ENCODE measurements at places on chromosomes 2 and 18.

GRCh38 chr2:53312721-53313120 lies 454.9 kb upstream of the CHAC2 start:
- no peak for DNase-seq

- no peak for DNase-seq
Measured at GRCh38 chr18:55268151-55268601, 308.9 kb upstream of the CCDC68 start.

DNA sequence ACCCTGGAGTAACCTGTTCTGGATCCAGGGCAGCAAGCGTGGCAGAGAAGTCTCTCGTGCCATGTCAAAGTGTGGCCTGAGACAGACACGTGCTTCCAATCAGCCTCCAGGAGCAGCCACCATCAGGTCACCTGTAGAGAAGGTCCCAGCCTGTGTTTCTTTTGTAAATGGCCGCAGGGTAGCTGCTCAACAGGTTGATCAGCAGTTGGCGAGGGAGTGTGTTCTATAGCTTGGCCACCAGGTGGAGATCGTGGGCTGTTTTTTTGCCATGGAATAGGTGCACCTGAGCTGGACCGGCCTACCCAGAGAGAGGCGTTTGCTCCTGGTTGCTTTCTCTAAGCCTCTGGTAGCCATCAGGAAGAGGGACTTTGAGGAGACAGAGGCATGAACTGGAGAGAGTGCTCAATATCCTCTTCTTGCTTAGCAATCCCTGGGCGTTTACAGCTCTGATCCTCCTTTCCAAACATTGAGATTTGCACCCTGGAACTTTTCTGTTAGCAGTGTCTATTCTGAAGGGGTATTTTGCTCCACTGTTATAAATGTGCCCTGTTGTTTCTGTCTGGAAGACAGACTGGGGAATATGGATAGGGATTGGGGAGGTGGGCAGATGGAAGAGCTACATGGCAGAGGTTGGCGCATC lies 34.2 kb upstream of the EN1 start:
- DNase-seq = peak; percentile 79

DNA sequence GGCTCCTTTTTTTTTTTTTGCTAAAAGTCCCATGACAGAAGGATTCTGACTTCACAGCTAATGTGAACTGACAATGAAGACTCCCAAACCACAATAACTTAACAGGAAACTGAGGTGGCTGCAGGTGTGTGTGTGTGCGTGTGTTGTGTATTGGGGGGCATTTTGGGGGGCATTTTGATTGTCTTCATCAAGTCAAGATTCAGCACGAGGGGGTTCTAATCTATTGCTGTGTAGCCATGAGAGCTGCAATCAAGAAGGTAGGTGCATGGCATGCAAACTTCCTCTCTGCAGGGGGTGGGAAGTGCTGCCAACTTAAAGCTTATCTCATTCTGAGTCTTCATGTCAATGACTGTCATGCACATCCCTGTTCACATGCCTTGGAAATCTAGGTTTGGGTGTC lies 25.2 kb downstream of the SPRED2 start:
- no peak for DNase-seq

DNA sequence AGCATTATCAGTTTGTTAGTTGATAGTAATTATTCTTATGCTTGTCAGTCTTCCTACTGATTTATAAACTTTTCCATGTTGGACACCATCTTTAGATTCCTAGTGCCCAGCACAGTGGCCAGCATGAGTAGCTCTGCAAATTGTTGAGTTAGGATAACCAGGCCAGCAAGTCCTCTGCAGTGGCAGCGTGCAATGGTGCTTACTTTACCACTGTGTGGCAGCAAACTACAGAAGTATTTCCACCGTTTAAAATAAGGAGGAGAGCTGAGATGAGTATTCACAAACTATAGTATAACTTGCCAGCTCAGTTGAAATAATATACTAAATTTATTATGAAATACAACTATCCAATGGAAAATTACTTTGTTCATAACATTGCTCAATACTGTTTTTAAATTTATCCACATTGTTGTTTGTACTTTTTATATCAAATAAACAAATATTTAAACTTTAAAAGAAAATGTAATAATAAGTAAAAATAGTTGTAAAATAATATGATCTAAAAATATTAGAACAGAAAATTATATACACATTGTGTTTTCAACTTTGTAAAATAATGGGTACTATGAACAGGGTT lies 9.3 kb upstream of the THADA start:
- DNase-seq = no peak

- no peak for DNase-seq
Measured at GRCh38 chr2:219406861-219407230, 11.3 kb upstream of the DES start.

DNA sequence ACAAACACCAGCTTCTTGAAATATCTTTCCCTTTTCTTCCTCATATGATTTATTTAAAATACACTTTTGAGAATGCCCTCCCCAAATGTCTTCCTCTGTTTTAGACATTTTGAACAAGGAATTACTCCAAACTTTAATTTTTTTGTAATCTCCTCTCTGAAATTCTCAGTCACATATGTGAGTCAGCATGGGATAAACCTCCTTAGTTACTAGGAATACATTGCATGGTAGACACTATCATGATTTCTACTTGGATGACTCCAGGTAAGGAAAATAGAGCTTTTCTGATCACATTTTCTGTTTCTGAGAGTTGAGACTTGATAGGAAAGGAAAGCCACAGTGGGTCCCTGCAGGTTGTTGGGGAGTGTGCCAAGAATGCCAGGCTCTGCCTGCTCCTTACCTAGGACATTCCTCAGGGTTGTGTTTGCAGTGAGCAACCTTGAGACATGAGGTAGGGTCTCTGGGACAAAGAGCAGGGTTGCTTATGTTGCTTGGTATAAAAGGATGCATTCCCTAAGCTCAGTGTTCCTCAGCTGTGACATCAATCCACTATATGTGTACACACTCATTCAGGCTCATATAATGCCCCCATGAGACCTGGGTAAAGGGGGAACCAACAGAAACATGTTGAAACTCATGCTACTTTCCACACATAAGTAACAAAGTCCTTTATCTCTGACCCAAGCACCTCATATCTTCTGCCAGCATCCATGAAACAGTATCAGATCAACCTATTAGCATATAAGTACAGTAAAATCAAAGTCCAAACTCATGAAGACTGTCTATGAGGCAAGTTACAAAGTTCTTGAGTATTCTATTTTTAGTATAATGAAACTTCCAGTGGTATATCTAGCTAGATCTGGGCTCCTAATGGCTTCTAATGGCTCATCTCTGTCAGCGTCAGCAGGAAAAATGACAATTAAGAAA lies 112.8 kb upstream of the SCN1A start:
- DNase-seq = no peak

GRCh38 chr2:98869870-98870269 lies 66.2 kb downstream of the CRACDL start:
- DNase-seq = no peak

GRCh38 chr2:28276807-28277206 lies 115.9 kb upstream of the FOSL2 start:
- no peak for DNase-seq

GRCh38 chr18:30679285-30679930 lies 363.1 kb downstream of the DSC3 start:
- DNase-seq = no peak

GRCh38 chr2:3168230-3168891 lies 209.3 kb downstream of the EIPR1 start:
- DNase-seq = no peak

GRCh38 chr2:133331436-133331835 lies 236.8 kb downstream of the NCKAP5 start:
- no peak for DNase-seq

DNA sequence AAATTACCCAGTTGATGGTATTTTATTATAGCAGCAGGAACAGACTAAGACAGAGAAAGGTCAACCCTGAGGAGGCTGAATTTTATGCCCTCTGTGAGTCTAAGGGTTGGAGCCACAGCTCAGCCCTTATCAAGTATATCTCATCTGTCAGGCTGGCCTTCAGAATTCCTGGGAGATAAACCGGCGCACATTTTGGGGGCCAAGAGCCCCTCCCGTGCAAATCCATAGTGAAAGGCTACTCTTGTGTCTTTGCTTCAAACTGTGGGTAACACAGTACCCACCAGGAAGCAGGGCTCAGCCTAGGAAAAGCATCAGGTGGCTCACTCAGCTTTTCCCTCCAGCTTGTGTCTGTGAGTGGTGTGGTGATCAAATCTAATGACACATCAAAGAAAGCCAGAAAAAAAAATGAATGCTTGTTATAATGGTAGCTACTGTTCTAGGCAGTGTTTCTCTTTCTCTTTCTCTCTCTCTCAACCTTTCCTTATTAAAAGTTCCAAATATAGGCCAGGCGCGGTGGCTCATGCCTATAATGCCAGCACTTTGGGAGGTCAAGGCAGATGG lies 25.0 kb upstream of the ASXL2 start:
- no peak for DNase-seq

DNA sequence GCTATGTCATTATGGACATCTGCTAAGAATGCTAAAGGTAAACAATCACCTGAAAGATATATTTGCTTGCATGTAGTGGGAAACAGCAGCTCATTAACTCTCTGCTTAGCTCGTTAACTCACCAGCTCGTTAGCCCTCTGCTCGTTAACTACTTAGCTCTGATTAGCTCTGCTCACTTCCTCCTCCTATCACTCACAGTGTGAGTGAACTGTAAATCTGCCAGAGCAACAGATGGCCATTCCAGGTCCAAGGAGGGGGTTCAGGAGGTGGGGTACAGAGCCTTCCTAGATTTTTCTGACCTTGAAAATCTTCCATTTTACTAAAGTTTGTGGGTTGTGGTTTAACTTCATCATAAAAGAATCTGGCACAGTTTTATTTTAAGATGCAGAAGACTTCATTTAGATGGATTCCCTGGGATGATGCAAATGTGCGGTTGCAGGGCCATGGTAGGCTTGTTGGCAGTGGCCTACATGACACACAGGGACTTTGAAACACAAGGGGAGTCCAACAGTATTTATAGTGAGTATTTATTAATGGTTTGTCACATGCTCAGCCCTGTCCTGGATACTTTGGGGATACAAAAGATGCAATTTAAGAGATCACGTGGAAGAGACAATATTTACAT lies 1633.7 kb upstream of the CELF4 start:
- DNase-seq = no peak

- DNase-seq = no peak
Measured at GRCh38 chr2:239155806-239156480, 244.9 kb downstream of the HDAC4 start.

DNA sequence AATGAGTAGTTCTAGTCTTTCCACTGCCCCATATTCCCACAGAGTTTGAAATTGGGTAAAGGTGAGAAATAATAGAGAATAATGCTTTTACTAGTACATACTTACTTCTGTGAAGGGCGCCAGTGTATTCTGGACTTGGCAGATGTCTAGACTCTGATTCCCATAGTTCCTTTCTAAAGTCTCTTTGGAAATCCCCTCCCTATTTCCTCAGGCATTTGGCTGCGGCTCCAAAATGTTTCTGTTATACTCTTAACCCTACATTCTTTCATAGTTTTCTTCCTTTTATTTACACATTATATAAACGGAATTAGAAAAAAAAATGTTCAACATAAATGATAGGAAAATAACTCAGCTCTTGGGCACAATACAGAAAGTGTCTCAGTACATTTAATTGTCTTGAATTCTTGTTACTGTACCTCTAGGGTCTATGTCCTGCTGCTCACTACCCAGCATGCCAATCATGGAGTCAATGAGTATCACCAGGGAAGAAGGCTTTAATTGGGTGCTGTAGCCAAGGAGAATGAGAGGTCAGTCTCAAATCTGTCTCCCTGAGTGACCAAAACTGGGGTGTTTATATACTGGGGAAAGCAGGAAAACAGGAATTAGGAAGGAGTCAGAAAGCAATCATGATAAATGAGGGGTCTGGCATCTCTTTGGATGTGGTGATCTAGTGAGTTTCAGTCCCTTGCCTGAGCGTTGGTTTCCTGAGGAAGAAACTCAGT lies 147.8 kb upstream of the MMADHC start:
- no peak for DNase-seq

- DNase-seq = no peak
Measured at GRCh38 chr2:197677483-197677882, 2.1 kb upstream of the RFTN2 start.

GRCh38 chr18:8707556-8708300 lies 2.4 kb downstream of the MTCL1 start:
- DNase-seq = no peak

DNA sequence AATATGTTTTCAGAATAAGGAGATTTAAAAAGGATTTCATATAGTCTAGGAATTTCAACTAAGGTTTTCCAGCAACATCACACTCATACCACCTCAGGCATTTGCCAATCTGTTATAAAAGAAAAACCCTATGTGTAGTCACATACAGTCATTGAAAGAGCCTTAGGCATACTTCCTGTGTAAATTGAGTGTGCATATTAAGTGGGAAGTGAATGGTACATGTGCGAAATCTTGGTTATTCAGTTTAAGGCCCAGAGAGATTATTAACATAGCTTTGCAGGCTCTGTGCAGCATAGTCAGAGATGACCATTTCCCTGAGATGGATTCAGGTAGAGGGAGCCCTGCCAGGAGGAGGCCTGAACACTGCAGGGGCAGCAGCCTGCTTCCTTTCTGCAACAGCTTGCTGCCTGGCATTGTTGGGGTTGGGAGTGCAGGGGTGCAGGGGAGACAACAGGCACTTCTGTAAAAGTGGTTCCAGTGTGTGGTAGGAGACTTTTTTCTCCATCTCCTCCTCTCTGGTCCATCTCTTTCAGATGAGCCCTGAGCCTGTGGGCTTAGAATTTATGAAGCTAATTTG lies 100.1 kb upstream of the OSR1 start:
- no peak for DNase-seq

DNA sequence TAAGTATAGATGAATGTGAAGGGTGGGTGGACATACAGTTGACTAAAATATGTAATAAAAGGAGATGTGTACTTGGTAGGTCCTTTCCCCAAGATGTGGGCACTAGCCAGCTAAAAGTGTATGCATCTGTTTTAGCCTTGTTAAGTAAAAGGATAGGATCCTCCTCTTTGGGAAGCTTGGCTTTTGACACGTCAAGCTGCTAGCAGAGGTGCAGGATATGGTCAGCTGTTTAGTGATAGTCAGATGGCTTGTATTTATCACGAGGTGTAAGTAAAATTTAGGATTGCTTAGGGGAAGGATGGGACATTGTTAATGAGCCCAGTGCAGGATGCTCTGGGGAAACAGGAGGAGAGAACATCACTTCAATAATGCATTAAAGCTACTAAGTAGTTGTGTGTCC lies 1.5 kb downstream of the MFSD6 start:
- DNase-seq = no peak

GRCh38 chr2:32478889-32479620 lies 122.2 kb downstream of the BIRC6 start:
- DNase-seq = no peak

DNA sequence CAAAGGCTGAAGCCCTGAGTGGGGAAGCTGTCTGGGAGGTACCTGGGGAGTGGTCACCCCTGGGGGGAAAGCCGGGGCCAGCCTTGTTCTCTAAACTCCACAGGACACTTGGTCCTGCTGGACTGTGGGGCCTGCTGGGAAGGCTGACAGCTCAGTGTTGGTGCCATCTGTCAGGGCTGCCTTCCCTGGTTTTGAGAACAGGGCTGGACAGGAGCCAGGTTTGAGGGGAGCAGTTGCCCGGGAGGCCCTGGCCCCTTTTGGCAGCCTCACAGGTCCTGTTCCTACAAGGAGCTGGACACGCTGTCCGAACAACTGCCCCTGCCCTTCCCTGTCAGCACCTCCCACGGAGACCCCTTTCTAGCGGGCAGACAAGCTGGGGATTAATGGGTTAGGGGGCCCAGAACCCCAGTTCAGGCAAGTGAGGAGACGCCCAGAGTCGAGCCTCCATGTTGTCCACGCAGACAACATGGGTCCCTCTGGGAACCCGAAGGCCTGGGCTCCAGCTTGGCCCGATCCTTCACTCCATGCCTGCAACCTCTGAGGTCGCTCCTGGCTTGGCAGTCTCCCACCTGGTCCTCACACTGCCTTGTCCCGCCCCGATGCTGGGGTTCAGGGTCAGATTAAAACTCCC lies 40.8 kb downstream of the ATOH8 start:
- DNase-seq = no peak

GRCh38 chr2:240199133-240199870 lies 58.8 kb upstream of the OTOS start:
- peak; percentile 40 for DNase-seq
